ENCODE measurements at places on chromosomes 16 and 17.

DNA sequence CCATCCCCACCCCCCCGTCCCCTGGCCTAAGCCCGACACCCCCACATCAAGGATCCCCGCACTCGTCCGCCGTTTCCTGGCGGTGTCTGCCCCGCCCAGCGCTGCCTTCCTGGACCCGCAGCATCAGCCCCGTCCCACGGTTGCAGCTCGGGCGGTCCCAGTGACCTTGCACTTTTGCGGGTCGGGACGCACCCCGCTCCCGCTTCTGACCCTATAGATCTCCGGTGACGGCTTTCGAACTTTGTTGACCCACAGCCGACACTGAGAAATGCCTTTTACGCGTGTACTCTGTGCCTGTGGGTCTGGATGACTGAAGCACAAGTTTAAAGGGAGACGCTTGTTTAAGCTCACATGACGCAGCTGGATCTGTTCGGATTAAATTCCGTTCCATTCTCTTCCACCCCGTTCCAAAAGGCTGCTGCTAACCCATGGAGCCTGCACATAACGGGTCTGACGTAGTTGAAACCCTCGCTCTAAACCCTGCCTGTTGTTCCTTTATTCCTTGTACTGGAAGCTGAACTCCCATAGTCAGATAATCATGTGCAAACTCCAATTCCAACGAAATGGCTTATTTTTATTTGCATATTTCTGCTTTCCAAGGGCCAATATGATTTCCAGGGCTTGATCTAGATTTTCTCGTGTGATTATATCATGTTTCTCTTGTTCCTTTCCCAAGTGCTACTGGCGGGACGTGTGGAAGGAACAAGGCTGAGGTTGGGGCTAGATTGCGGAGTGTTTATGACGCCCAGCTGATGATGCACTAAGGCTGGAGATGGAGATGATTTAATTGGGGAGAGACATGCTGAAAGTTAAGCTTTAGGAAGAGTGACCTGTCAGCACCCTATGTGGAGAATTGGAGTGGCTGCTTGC lies 834 bp downstream of the FLYWCH1 start:
- DNase-seq = peak; percentile 75

DNA sequence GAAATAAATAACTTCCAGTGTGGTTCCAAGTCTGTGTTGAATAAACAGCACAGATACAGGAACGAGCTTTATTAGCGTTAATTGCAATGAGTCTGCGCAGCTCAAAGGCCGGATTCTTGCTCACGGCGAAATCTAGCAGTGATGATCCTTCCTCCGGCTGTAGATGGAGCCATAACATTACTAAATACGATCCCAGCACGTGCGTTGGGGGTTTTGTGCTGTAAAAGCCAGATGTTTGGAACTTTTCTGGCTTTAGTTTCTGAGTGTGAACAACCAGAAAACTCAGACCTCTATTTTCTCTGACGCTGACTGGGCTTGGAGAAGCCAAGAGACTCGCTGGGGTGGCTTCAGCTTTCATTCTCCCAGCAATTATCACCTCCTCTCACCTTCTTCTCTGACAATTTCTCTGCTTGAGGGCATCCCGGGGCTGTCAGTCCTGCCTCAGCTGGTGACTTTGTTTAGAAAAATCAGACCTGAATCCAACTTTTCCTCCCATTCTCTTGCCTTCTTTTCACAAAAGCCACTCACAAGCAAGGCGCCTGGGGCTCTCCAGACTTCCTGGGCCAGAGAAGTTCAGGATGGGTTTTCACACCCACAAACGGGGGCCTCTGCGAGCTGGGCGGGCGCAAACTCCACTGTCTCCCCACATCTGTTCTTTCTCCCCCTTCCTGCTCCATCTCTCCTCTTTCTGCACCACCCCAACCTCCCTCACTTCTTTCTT lies 47.1 kb upstream of the AKTIP start:
- peak; percentile 89 for DNase-seq

GRCh38 chr17:79789943-79790804 lies 6.7 kb downstream of the CBX8 start:
- no peak for DNase-seq

DNA sequence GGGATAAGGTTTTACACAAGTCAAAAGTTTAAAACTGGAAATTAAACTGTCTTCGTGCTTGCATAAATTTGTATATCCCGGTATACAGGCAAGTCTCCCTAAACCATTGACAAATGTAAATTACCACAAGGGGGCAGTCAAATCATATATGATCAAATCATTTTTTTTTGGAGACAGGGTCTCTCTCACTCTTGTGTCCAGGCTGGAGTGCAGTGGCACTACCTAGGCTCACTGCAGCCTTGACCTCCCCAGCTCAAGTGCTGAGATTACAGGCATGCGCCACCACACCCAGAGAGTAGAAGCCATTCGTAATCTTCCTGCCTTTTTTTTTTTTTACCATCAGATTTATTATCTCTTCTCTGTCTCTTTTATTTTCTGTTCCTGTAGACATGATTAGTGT lies 18.5 kb downstream of the TOP2A start:
- DNase-seq = peak; percentile 80

GRCh38 chr16:466651-467050 lies 41.2 kb downstream of the RAB11FIP3 start:
- no peak for DNase-seq

DNA sequence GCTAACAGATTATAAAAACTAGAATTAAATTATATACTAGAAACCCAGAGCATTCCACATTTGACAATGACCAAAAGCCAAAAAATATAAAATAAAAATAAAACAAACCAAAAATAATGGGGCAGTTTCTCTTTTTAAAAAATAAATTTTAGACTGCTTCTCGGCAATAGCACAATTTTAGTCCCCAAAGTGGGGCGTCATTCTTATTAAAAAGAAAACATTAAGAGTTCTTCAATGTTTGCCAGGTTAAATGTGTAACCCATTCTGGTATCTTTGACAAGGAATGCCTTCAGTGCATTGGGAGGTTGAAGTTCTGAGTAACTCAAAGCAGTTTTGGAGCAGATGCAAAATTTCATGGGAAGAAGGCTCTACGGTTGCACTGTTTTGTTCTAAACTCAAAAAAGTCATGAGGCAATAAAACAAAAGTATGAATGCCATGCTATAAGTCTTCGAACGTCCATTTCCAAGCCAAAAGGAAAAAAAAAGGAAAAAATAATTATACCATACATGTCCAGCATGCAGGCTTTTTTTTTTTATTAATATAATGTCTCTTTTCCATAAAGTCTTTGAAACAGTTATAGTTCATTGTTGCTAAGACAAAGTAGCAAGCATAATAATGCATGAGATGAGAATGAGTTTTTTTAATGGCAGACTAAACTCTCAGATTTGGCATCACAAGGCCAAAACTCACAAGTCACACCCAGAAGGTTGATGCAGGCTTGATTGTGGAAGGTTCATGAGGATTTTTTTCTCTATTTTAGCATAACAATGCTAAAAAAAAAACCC lies 3.1 kb downstream of the MAF start:
- DNase-seq = no peak

GRCh38 chr17:75459590-75460267 lies 3.3 kb downstream of the TMEM94 start:
- no peak for DNase-seq

DNA sequence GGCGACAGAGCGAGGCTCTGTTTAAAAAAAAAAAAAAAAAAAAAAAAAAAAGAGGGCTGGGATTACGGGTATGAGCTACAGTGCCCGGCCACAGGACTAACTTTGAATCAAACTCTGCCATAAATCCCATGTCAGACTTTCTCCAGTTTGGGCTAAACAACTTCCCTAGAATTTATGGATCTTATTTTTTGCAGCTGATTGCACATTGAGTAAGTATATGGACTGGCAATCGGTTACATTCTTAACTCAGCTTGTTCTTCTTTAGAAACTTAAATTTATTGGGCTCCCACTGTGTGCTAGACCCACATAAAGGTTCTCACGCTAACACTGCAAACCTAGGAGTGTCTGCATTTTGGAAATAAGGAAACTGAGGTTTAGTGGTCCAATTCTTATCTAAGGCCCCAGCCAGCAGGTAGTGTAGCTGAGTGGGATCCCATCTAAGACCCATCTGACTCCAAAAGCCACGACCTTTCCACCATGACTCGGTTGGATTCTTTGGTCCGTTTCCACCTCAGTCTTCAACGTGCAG lies 718 bp upstream of the CBFB start:
- DNase-seq = no peak

DNA sequence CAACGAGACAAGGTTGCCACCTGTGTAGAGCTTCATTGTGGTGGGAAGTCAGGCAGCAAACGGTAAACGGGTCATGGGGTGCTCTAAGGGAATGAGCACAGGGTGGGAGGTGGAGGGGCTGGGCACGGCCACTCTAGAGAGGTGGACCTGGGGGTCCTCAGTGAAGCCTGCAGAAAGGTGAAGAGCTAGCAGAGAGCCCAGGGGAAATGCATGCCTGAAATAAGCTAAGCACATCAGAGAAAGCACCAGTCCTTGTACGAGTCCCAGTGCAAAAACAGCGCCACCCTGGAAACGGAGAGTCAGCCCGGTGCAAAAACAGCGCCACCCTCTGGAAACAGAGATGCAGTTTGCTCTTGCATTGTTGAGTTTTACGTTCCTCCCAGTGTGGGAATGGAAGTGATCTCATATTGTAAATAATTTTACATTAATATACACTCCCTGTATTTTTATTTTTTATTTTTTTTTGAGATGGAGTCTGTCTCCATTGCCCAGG lies 65.0 kb downstream of the TBC1D16 start:
- peak; percentile 44 for DNase-seq
